Activated T-cell treated with anti-CD3 and anti-CD28 coated beads, Interleukin-2, amount 50 U/mL, for 4 hours (primary cell): ENCODE measurements at places on chromosomes 3 and 15. TPM values are rescaled to one million over a fixed set of nuclear protein-coding genes. Genes with fewer than 3 reads are reported as not detected.

APBA2 gene
- total RNA-seq: 11.0 TPM

ATP13A5 gene
- total RNA-seq: not detected

- DNase-seq: no peak
Measured at GRCh38 chr3:124973290-124973689, 38.7 kb upstream of the MUC13 start.

DNA sequence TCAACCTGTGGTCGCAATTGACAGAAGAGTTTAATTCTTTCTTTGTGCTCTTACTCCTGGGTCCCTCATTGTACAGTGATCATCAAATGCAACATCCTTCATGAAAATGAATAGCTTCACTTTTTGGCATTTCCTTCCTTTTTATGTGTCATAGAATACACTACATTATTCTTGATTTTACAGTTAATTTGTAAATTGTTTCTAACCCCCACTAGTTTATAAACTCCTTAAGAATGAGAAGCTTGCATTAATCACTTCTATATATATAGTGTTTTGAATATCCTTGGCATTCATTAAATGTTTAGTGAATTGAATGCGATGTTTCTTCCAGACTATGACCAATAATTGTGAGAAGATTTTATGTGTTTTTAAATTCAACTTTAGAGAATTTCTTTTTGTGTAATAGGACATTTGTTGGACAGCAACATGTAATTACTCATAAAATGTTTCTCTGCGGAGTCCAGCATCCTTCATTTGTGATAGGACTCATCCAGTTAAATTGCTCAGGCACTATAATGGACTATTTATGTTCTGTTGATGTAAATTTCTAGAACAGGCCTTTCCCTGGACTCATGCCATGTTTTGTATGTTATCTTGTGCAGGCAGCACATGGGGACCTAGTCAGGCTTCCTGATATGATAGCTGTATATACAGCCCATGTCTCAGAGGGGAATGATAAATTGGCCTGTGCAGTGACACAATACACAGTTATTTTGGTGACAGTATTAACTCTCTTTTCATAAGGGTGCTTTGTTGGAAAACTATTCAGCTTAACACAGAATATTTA, 51.3 kb downstream of the MBNL1 start:
- no peak for DNase-seq
